ENCODE measurements at places on chromosomes 4 and X. TPM values are rescaled to one million over a fixed set of nuclear protein-coding genes. Genes with fewer than 3 reads are reported as not detected.

DRP2 gene
- total RNA-seq = 0.41 TPM

NAA10 gene
- total RNA-seq = 25.8 TPM

CSAG2 gene
- not detected for total RNA-seq

GAB3 gene
- total RNA-seq = 1.2 TPM

SLC38A5 gene
- 10.2 TPM for total RNA-seq

KCNE5 gene
- 0.36 TPM for total RNA-seq

PNPLA4 gene
- total RNA-seq = 1.5 TPM

TCEANC gene
- 3.9 TPM for total RNA-seq

GPC3 gene
- 16.4 TPM for total RNA-seq

ARHGAP36 gene
- not detected for total RNA-seq

SMIM20 gene
- 40.3 TPM for total RNA-seq

RS1 gene
- total RNA-seq = not detected

EDA gene
- 1.4 TPM for total RNA-seq

CENPVL3 gene
- total RNA-seq = not detected

TRIM2 gene
- 78.5 TPM for total RNA-seq

TIGD4 gene
- 0.25 TPM for total RNA-seq

LDB2 gene
- total RNA-seq = 85.9 TPM

ZNF518B gene
- total RNA-seq = 15.0 TPM

TRPC3 gene
- total RNA-seq = 0.45 TPM

PCDH7 gene
- 172 TPM for total RNA-seq

MAGEA2B gene
- not detected for total RNA-seq

PAGE2B gene
- total RNA-seq = not detected

SASH3 gene
- total RNA-seq = not detected

ARR3 gene
- not detected for total RNA-seq

CTAG1B gene
- total RNA-seq = not detected

ZAR1 gene
- total RNA-seq = not detected

GRID2 gene
- 0.63 TPM for total RNA-seq

USP26 gene
- total RNA-seq = not detected

RHOH gene
- not detected for total RNA-seq

H2BW2 gene
- total RNA-seq = not detected

CTAG2 gene
- total RNA-seq = not detected

All from fibroblast of the aortic adventitia (primary cell).